ENCODE measurements at places on chromosomes 1 and 21.

DNA sequence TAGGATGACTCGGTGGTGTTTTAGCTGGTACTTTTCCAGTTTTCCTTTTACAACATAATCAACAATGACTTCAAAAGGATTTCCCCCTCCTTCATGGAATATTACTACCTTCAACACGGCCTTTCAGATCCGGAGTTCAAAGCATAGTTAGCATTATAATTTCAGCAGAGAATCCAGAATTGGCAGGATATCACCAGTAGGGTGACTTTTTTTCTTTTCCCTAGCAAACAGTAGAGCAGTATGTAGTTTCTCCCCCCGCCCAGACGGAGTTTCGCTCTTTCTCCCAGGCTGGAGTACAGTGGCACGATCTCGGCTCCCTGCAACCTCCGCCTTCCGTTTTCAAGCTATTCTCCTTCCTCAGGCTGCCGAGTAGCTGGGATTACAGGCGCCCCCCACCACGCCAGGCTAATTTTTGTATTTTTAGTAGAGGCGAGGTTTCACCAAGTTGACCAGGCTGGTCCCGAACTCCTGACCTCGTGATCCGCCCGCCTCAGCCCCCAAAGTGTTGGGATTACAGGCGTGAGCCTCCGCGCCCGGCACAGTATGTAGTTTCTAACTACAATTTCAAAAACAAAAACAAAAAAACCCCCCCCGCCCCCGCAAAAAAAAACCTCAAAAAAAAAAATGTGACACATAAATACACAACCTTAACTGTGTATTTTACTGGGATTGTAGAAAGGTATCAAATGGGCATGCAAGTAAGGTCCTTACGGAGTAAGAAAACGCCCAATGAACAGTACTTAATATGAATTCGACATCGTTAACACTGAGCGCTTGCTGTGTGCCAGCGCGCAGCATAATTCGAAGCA lies 1.5 kb upstream of the COX20 start:
- peak; percentile 79 for DNase-seq

GRCh38 chr1:153233448-153233847 lies 16.1 kb downstream of the PRR9 start:
- DNase-seq = no peak

GRCh38 chr21:31766899-31767298 lies 35.0 kb upstream of the SCAF4 start:
- no peak for DNase-seq

- no peak for DNase-seq
These were observed 57.4 kb upstream of the MTF2 start for GRCh38 chr1:93021539-93022134.

DNA sequence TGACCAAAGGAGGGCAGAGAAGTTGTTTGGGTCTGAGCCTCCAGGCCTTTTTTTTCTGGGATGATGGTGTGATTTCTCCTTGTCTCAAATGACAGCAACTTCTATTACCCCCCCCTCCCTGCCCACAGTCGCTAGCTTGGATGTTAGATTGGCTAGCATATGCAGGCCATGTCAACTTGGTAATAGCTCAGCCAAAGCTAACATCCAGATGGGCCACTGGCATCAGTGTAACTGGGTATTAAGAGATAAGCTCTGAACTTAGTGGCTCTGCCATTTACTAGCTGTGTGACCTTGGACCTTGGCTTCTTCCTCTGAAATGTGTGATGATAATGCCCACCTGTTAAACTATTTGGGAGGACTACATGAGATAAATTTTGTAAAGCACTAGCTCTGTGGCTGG lies 86.9 kb upstream of the TSPAN2 start:
- no peak for DNase-seq

- no peak for DNase-seq
These were observed 6.7 kb upstream of the CTRC start for GRCh38 chr1:15431571-15431948.

DNA sequence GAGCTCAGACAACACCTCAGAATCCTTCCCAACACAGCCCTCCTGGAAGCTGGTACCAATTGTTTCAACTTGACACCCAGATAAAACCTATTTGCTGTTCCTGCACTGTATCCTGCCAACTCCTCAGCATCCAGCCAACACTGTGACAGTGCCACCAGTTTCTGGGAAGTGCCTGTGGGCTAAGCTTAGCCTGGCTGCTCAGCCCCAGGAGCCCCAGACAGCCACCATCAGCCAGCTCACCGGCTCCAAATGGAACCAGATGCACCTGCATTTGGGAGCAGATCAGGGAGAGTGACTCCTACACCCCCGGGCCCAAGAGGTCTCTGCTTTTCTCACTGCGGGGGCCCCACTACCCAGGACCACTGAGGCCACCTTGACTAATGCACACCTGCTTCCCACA lies 24.9 kb downstream of the KCNN3 start:
- no peak for DNase-seq

DNA sequence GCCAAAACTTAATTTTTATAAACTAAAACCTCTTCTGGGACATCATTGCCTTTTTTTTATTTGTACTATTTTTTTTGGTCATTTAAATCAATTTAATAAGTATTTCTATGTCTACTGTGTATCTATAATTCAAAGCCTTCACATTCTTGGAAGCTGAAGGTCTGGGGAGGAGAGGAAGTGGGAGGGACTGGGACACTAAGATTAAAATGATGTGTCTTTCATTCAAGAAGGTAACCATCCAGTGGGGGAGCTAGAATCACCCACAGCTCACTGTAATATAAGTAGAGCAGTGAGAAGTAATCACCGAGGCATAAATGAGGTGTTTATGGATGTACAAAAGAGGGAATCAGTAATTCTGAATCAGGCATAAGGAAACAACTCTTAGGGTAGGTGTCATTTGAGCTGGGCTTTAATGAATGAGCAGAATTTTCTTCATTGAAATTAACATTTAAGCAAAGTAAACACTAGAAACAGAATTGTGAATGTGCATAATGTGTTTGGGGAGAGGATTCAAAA lies 52.8 kb downstream of the PTGER3 start:
- no peak for DNase-seq

Data from right forelimb (tissue), 1 donor.